ENCODE measurements at places on chromosomes 1 and 21.

GRCh38 chr21:43352568-43353281, 74.2 kb downstream of the SIK1 start:
- no peak for DNase-seq

DNA sequence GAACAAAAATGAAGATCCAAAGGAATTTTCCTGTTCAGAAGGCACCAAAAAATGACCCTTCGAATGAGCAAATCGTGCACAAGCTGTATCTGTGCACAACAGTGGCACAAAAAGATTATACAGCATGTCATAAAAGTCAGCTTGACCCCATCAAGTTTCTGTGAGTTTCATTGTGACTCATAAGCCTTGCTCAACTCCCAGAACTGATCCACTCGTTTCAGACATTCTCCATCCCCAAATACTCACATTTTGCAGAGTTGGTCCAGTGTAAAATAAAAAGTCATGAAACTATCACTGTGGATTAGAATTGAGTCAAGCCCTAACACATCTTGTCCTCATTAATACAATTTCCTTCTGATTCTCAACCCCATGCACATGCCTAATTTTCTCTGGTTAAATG, 174.7 kb upstream of the PKN2 start:
- DNase-seq = no peak

GRCh38 chr1:202836623-202837403, 26.1 kb downstream of the PCAT6 start:
- no peak for DNase-seq

- DNase-seq = no peak
Measured at GRCh38 chr1:107132780-107133179, 8.1 kb upstream of the NTNG1 start.

- DNase-seq = no peak
Measured at GRCh38 chr21:39610703-39611102, 2.0 kb upstream of the B3GALT5 start.

GRCh38 chr21:43619856-43620255, 39.4 kb downstream of the HSF2BP start:
- DNase-seq = no peak

DNA sequence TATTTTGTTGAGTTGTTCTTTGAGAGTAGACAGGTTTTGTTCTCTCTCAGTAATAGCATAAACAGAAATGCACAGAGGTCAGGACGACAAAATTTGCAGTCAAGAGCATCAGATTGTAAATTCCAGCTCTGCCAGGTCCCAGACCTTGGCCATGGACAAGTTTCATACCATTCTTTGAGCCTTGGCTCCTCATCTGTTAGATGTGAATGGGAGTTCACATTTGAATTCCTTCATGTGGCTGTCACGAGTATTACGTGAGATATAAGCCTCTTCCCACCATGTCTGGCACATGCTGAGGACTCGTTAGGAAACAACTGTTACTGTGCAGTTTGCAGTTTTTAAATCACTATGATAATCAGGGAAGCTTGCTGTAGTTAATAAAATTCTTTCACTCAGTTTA, 93.2 kb upstream of the KCTD3 start:
- no peak for DNase-seq

DNA sequence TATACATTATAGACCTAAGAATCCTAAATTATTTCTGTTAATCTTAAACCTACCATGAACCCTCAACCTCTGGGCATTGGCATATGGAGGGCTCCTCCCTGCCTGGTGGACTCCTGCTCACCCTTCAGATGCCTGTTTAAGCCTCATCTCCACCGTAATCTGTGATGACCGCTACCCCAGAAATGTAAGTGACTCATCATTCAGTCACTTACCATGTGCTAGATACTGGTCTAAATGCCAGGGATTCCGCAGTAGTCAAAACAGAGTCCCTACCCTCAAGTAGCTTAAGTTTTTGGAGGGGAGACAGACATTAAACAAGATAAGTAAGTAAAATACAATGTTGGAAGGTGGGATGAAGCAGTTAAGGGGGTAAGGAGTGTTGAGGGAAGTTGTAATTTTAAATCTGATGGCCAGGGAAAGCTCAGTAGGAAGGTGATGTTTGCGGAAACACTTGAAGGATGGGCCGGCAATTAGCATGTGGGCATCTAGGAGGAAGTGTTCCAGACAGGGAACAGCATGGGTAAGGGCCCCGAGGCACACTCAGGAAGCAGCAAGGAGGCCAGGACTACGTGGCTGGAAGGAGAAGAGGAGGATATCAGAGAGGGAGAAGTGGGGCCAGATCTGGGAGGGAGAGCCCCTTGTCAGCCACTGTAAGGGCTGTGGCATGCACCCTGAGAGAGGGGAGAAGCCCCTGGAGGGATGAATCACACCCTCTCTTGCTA, 141.7 kb upstream of the HOOK1 start:
- no peak for DNase-seq

GRCh38 chr1:58841455-58841854, 57.6 kb upstream of the JUN start:
- no peak for DNase-seq

- DNase-seq = no peak
Measured at GRCh38 chr1:56511766-56512165, 67.6 kb downstream of the PLPP3 start.

- no peak for DNase-seq
Measured at GRCh38 chr1:228472655-228473054, 14.5 kb upstream of the RNF187 start.

GRCh38 chr1:31746687-31747086, 17.5 kb downstream of the ADGRB2 start:
- no peak for DNase-seq

DNA sequence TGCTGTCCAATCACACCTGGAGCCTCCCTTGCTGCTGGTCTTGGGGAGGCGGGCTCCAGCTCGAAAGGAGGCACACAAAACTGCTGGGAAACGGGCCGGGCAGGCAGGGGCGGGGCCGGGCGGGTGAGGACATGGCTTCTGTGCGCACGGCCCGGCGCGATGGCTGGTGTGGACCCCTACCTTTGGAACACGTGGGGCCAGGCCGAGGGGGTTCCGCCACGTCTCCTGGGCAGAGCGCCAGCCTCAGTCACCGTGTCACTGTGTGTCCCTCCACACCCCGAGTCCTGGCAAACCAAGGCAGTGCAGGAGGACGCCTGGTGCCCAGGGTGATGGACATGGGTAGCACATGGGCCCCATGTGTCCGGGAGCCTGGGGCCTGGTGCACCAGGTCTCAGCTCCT, 42.0 kb upstream of the ADARB1 start:
- no peak for DNase-seq

DNA sequence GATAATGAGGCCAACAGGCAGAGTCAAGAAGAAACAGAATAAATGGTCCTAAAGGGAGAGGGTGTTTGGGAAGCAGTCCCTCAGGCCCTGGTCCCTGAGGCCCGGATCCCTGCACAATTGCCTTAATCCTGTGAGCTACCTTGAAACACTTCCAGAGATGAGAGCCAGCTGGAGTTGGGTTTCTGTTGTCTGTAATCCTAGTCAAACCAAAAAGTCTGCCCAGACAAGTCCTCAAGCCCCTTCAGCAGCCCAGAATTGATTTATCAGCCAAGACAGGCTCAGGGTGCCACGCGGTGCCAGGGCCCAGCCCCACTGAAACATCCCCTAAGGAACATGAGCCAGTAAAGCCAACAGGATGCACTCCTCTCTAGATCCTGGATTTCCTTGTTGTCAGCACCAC, 16.4 kb upstream of the CLSTN1 start:
- DNase-seq = no peak

GRCh38 chr1:167676916-167677848, 44.6 kb upstream of the MPZL1 start:
- DNase-seq = no peak

Data from left forelimb (tissue), 1 donor.